Glomerular endothelial cell (primary cell): ENCODE measurements at places on chromosomes 6 and 20. TPM values are rescaled to one million over a fixed set of nuclear protein-coding genes. Genes with fewer than 3 reads are reported as not detected.
A peak's percentile ranks its signal among the peaks of the same experiment; 100 is the strongest.

GRCh38 chr20:46752728-46753127 lies 43.3 kb downstream of the SLC2A10 start:
- DNase-seq = no peak

- DNase-seq = no peak
Measured at GRCh38 chr6:109397020-109397419, 14.8 kb upstream of the CD164 start.

RAB44 gene
- total RNA-seq = 0.06 TPM in 1 of 2 replicates, not detected in the other

DNA sequence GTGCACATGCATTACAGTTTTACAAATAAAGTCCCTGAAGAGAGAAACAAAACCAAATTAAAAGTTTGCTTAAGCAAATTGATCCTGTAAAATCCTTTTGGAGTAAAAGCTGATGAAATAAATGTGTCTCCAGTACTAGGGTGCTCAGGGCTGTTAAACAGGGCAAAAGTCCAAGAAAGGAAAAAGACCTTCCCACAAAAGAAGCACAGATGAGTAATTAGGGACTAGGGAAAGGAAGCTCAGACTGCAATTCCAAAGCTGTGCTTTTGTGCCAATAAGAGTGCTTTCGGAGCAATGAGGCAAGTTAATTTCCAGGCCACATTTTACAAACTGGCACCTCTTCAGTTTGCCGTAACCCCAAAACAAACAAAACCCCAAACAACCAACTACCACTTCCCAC lies 10.4 kb upstream of the RNF182 start:
- DNase-seq = no peak

DNA sequence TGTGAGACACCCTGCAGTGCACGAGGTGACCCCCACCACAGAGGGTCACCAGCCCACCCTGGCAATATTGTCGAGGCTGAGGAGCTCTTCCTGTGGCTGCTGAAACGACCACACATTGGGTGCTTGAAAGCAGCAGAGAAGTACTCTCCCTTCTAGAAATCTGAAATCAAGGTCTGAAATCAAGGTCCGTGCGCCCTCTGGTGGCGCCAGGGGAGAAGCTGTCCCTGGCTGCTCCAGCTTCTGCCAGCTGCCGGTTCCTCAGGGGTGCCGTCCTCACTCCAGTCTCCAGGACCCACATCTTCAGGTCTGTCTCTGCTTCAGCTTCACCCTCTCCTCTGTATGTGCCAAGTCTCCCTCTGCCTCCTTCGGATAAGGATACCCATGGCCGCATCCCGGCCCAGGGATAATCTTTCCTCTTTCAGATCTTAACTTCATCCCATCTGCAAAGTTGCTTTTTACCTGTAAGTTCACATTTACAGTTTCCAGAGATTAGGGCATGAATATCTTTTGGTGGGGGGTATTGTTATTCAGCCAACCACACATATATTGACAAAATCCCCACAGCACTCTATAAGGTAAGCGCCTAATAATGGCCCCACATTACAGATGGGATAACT lies 108.3 kb upstream of the PHACTR3 start:
- peak; percentile 22 for DNase-seq

EDN3 gene
- not detected in 2 replicates for total RNA-seq

LY6G6C gene
- total RNA-seq = not detected in 2 replicates

- no peak for DNase-seq
Measured at GRCh38 chr6:95866732-95867131, 149.0 kb upstream of the FUT9 start.

DNA sequence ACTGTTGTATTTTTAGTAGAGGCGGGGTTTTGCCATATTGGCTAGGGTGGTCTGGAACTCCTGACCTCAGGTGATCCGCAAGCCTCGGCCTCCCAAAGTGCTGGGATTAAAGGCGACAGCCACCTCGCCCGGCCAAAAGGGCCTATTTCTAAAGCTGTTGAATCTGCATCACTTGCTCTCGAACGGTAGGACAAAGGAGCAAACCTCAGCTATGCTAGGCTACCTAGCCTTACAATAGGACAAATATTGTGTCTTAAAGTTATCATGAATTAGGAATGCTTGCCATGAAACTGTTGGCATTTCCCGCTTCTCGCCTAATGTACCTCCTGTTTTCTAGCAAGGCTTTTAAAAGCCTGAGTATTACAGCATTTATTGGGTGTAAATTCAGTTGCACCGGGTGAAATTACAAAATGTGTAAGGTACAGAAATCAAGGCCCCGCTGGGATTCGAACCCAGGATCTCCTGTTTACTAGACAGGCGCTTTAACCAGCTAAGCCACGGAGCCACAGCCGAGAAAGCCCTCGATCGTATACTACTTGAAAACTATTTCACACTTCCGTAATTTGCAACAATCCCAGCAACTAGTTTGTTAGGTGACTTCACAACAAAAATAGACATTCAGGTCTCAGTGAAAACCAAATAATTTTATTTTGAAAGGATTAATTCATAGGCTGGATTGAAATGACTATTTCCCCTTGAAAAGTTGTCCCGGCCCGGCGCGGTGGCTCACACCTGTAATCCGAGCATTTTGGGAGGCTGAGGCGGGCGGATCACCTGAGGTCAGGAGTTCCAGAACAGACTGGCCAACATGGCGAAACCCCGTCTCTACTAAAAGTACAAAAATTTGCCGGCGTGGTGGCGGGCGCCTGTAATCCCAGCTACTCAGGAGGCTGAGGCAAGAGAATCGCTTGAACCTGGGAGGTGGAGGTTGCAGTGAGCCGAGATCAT lies 211.6 kb upstream of the ZNF184 start:
- DNase-seq = no peak

ULBP2 gene
- total RNA-seq = 9.7 and 19.0 TPM in 2 replicates

- no peak for DNase-seq
Measured at GRCh38 chr6:135820340-135820739, 31.2 kb upstream of the PDE7B start.

GRCh38 chr6:32117461-32117860 lies 8.3 kb upstream of the TNXB start:
- DNase-seq = no peak

SLC2A4RG gene
- 44.2 and 81.2 TPM in 2 replicates for total RNA-seq

DNA sequence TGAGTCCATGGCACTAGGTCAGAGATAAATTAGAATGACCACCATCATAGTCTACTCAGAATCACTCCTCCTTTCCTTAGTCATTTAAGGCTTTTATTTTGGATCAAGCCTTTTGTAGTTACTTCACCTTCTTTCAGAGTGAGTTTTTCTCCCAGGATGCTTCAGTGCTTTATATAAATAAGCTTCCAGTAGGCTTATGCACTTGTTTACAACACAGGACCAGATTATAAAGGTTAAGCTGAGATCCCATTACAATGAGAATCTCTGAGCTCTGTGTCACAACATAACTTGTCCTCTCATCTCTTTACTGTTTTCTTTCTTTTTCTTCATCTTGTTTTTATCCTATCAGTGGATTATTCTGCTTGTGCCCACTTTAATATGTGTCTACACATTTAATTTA lies 47.9 kb downstream of the CEP57L1 start:
- no peak for DNase-seq

ARFRP1 gene
- total RNA-seq = 41.8 and 55.7 TPM in 2 replicates

CLPSL1 gene
- total RNA-seq = not detected in 2 replicates

DNA sequence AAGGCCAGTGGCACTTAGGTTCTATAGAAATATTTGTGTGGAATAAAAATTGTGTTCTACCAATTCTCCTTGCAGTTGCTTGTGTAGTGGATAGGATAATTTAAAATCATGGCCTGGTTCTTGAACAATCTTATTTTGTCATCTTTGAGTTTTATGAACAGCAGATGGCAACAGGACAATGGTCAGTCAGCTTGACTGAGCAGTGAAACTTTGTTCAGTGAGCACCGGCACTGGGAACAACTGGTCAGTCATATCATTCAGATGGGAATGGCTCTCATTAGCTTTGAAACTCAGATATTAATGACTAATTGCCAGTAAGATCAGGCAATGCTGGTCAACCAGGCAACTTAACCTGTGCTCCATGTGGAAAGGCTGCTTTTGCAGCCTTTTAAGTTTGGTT lies 129.2 kb downstream of the BCKDHB start:
- no peak for DNase-seq

- DNase-seq = no peak
Measured at GRCh38 chr6:88165844-88166492, at the start of gene CNR1. TSS of gene CNR1 (minus strand) at chr6:88166347. CDS start at chr6:88145274, 21,073 bp downstream.

- DNase-seq = no peak
Measured at GRCh38 chr20:22775671-22776139, 191.3 kb upstream of the FOXA2 start.

GRCh38 chr6:21186479-21187055 lies 407.0 kb upstream of the SOX4 start:
- no peak for DNase-seq

EYA4 gene
- total RNA-seq = 0.12 TPM in 1 of 2 replicates, not detected in the other

- DNase-seq = no peak
Measured at GRCh38 chr20:15616626-15617025, 956.6 kb downstream of the KIF16B start.

OSER1 gene
- 25.6 and 33.9 TPM in 2 replicates for total RNA-seq

GABRR1 gene
- not detected in 2 replicates for total RNA-seq

DNA sequence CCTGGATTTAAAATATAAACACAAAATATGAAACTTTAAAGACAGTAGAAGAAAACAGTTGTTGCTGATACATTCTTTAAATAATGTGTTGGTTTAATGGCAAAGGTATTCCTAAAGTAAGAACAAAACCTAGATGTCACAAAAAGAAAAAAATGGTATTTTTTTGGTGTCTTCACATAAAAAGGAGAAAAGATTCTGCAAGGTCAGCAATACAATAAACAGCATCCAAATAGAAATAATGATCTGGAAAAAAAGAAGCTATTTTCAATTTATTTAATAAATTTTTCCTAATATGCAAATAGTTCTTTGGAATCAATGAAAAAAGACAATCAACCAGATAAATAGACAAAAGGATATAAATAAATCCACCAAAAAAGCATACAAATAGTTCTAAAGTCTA lies 6.5 kb upstream of the ADGRF1 start:
- DNase-seq = no peak

TRIM31 gene
- not detected in 2 replicates for total RNA-seq

- no peak for DNase-seq
Measured at GRCh38 chr6:6694825-6695624, 106.5 kb downstream of the LY86 start.
